ENCODE measurements at places on chromosomes 16 and 17.

- DNase-seq, result no peak
These were observed 15.0 kb downstream of the GINS2 start for GRCh38 chr16:85673529-85674417.

- no peak for DNase-seq
These were observed 1.0 kb downstream of the LITAF start for GRCh38 chr16:11585460-11586377.

DNA sequence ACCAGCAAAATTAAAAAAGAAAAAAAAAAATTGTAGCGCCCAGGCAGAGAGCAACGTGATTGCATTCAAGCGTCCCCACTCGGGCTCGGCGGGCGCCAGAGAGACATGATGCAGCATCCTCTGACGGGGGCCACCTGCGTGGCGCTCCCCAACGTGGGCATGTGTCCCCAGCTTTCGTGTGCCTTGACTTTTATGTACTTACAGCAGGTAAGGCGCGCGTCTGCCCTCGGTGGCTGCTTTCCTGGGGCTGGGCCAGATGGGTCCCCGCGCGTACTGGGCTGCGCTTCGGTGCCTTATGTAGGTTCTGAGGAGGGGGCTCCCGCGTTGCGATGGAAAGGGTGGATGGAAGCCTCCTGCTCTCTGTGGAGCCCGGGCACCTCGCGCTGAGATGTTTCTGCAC is 28.4 kb upstream of the RBFOX1 start:
- DNase-seq, result no peak

GRCh38 chr17:57484081-57484666 is 227.9 kb downstream of the MSI2 start:
- no peak for DNase-seq

GRCh38 chr17:61627658-61628057 is 36.6 kb upstream of the NACA2 start:
- no peak for DNase-seq

DNA sequence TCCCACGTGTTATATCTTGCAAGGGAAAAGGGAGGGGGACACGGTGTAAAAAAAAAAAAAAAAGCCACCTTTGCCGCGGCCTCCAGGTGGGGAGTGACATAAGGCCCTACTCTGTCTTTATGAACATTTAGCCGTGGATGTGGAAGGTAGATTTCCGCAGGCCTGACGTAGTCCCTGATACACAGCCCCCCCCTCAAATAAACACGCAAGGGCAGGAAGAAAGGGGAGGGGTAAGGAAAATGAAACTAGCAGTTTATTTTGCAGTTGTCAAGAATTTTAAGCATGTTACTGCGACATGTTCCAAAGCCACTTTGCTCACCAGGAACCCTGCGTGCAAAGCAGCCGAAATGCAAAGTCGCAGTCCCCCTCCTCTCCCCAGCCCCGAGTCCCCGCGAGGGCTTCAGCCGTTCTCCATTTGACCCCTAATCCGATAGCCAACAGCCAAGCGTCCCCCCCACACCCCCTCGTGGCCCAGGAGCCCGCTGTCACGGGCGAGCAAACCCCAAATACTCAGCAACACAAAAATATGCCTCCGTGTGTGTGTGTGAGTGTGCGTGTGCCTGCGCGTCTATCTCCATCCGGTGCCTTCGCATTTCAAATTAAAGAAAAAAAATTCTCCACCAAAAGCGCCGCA is 1.2 kb downstream of the CBX4 start:
- DNase-seq, result no peak

DNA sequence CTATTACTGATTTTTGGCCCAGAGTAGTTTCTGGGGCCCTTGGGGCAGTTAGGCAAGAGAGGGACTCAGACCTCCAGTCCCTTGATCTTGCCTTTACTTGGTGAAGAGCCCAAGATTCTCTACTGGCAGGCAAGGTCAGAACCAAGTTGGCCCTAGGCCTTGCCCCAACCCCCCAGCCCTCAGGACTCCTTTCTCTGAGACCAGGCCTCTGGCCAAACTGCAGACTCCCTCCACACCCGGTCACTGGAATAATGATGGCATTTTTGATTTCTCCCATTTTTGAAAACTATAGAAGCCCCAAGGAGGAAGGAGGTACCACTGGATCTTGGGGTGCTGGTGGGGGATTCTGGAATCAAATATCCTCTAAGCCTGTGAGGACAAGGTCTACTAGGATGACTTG is 18.0 kb upstream of the HOXB9 start:
- DNase-seq, result no peak

DNA sequence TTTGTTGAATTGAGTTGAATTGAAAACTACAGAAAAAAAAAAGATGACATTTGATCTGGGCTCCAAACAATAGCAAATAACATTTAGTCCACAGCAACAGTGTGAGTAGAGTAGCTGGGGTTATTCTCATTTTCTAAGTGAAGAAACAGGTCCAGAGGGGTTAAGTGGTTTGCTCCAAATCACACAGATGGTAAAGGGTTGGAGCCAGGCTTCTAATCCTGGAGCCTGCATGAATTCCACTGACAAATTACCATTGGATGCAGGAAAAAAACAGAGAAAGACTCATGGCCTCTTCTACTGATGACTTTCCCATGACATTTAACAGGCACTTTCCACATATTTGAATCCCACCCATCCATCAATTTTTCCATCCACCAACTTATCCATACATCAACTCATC is 182.4 kb downstream of the HS3ST4 start:
- DNase-seq, result no peak

- DNase-seq, result no peak
These were observed 536.9 kb upstream of the CDH11 start for GRCh38 chr16:65658787-65659220.
